Fibroblast of skin of left biceps (primary cell): ENCODE measurements at places on chromosomes 3 and 15.

DNA sequence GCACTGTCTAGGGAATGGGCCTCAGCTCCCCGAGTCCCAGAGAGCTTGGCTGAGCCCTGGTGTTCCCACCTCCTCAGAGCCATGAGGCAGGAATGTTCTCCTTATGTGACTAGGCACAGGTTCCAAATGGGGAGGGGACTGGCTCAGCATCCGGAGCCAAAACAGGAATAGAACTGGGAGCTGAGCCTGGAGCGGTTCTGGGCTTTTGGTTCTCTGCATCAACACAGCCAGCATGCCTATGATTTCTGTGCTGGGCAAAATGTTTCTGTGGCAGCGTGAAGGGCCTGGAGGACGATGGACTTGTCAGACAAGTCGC lies at the start of gene FAM131A:
TSS of gene FAM131A (plus strand) at position 202 of the 316 bp plus-strand sequence. CDS start at position 233, 31 bp downstream.
- no peak for DNase-seq

DNA sequence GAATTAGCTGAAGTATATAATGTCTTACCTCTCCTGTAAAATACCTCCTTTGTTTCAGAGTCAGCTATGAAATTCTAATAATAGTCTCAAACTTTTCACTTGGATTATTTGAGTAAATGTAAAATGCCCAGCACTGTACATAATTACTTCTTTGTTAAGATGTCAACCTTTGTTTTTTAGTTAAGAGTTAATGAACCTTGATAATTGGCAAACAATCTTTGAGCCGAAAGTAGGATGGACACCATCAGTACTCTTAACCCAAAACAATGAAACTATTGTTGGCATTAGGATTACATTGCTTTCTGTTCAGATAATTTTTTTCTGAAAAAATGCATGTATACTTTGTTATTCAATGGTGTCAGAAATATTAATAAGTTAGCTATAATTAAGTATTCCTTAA lies 3.0 kb upstream of the NECTIN3 start:
- no peak for DNase-seq

- no peak for DNase-seq
Observed at GRCh38 chr15:76866716-76867321, 38.3 kb downstream of the SCAPER start.

- no peak for DNase-seq
Observed at GRCh38 chr3:147509448-147509847, 100.3 kb downstream of the ZIC1 start.

DNA sequence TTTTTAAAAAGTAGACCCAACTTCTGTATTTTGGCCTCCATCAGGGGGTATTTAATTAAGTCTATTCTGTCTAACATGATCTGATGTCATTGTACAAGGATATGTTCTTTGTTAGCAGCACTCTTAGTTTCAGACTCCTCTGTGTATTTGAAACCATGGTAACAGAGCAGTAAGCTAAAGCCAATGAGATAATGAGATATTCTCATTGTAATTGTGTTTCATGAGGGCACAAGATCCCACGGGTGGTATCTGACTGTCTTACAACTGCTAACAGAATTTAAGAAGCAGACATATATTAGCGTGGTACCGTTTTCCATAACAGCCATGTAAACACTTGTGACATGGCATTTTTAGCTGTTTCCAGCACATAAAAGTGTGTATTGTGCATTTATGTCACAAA lies 251.2 kb upstream of the VEPH1 start:
- no peak for DNase-seq

DNA sequence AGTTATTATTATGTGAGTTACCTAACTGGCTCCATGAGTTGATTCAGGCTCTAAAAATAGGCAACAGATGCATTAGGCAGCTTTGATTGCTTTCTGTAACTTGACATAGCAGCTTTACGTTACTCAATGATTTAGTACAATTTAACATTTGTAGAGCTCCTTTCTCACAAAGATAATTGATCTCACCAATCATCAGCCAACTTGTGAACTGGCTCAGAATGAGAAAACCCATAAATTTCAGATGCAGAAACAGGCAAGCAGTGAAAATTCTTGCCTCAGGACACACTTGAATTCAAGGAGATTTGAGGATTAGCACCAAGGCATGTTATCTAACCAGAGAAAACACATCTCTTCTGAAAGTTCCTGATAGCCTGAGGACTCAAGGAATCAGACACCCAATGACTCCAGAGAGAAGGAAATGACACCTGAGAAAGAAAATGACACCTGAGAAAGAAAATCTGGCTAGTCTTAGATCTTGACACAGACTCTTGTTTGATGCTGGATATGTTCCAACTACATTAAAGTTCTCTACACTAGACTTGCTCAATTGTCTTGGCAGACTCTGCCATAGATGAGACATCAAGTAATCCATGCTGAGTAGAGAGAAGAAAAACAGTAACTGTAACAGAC lies 315.1 kb upstream of the CBLB start:
- DNase-seq = peak; percentile 69

DNA sequence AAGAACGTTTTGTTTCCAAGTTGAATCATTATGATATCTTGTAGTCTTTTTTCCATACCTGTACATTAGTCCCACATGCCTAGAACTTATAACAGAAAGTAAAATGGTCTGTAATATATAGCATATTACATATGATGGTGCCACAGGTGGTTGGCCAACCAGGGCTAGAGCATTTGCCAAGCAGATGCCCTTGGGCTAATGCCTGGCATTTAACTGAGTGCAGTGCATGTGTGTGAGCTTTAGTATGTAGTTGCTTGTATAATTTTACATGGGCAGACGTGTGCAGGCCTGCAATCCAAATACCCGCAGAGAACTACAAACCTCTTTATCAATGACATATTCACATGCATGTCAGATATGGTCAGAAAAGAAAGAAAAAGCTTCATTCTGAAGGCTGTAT lies 27.5 kb downstream of the THSD4 start:
- no peak for DNase-seq

GRCh38 chr15:41982133-41982930 lies 10.0 kb upstream of the EHD4 start:
- DNase-seq = no peak

DNA sequence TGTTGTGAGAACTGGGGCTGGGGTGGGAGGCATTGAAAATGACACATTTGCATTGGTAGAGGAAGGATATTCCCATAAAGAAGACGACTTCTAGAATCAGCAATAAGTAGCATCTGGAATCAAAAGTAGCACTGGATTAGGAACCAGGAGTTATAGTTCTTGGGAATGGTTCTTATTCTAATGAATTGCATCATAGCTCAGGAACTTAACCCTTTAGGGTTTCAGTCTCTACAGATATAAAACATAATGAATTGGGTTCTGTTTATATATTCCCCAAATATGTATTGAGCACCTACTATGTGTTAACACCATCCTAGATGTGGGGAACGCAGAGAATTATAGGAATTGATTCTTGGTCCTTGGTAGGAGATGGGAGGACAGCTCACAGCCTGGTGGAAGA lies 16.3 kb upstream of the SNRK start:
- no peak for DNase-seq

DNA sequence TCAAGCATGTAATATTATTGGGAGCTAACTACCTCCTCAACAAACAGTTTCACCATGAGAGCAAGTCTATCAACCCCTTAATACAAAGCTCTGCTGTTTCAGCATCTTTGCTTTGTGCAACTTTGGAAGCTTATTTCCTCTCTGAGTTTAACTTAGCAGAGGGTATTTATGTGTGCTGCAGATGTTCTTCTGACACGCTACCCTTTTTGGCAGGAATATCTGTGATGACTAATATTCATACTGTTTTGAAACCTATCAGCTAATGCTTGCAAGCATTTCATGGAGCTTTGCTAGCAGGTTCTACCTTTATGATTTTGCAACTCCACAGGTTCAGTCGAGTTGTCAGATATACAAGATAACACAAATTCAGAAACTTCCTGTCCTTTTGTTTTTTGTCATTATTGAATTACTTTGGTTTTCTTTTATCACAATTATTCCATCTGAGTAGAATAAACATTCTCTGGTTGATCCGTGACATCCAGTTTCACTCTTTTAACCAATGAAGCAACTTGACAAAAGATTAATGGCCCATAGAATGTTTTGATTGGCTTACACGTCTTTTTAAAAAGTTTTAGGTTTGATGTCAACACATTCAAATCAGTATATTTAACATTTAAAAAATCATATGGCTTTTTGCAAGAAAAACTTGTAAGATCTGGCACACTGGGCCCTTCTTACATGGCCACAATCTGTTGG lies 1.7 kb upstream of the SLC9A9 start:
- peak; percentile 76 for DNase-seq

DNA sequence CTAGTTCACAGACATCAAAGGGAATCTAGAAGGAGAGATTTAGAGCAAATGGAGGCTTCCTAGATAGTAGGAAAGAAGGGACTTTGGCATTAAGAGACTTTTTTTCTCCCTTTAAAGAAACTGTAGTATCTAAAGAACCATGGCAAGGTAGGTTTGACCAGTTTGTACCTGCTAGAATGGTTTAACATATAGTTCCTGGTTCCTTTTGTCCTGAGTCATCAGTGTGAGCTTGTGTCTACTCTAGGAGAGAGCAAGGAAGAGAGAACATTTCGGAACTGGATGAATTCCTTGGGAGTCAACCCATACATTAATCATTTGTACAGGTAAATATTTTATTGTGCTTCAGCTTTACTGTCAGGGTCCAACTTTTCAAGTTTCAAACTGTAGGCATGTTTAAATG lies 29.6 kb upstream of the TRPC1 start:
- no peak for DNase-seq

- DNase-seq = no peak
Observed at GRCh38 chr3:114466816-114467215, 173.0 kb downstream of the TIGIT start.

DNA sequence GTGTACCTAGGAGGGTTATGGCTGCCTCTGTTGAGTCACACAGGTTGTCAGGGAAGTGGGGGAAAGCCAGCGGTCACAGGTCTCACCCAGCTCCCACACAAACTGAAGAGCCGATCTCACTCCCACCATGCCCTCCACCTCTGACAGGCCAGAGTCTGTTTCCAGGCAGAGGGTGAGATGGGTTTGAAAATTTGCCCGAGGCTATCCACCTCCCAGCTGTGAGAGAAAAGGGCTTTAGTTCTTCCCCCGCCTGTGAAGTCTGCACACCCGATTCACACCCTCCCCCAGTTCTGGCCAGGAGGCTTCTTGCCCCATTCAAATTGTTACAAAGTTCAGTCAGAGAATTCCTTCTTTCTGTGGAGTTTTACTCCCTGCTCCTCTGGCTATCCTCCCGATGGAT lies 446.9 kb downstream of the EDEM1 start:
- no peak for DNase-seq

DNA sequence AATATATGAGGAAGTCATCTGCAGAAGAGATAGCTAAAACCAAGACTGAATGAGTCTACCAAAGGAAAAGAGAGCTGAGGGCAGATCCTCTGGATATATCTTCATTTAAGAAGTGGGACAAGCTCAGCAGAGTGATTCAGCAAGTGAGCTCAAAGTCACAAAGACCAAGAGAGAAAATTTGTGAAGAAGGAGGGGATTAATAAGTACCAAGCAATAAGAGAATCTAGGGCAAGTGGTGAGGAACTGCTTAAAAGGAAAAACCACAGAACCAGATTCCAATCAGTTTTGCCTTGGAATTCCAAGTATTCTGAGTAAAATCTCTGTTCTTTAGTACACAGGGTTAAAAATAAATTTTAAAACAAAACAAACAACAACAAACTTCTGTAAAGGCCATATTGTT lies 3.6 kb downstream of the EHHADH start:
- no peak for DNase-seq

- no peak for DNase-seq
Observed at GRCh38 chr15:62886431-62887071, 156.0 kb upstream of the TPM1 start.

GRCh38 chr3:116579840-116580239 lies 129.7 kb upstream of the TUSC7 start:
- DNase-seq = no peak

DNA sequence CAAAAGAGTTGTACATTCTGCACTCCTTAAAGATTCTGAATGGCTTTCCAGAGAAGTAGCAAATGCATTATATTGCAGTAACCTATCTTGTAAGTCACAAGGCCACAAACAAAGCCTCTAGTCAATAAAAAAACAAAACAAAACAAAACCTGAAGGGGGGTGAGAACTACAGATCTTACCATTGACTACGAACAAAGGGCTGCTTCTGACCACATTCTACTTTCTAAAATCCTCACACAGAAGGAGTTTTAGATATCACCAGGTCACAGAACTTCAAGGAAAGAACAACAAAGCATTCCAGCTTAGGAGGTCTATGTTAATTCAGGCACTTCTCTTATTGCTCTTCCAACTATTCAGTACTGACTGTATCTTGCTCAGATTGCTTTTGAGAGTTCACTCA lies 343.0 kb downstream of the ZBTB20 start:
- DNase-seq = no peak

- no peak for DNase-seq
Observed at GRCh38 chr3:10988991-10989484, 3.5 kb upstream of the SLC6A1 start.

- DNase-seq = no peak
Observed at GRCh38 chr3:30567139-30567753, 39.2 kb upstream of the TGFBR2 start.

DNA sequence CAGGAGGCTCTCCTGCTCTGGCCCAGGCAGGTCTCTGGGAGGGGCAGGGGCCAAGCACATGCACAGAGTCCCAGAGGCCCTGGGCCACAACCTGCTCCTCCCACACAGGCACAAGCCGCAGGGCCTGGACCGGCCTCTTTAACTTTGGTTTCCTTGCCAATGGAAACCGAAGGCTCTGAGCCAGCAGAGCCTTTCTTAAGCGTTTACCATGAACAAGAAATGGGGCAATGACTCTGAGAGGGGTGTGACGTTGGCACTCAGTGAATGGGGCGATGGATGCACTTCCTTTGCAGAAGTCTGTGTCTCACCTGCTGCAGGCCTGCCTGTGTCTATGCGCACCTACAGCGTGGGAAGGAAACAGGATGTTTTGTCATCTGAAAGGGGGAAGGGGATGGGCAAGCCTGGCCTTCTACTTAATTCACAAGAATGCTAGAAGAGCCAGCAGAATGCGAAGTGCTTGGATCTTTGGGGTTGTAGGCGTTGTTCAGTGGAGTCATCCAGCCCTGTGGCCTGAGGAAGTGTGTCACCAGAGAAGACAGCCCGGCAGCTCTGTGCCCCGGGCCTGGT lies 41.8 kb downstream of the IFT122 start:
- no peak for DNase-seq

- DNase-seq = no peak
Observed at GRCh38 chr15:69526081-69527061, 73.8 kb downstream of the RPLP1 start.

GRCh38 chr3:194481525-194482195 lies 5.1 kb downstream of the ATP13A3 start:
- DNase-seq = no peak

GRCh38 chr3:48187579-48188265 lies 495 bp downstream of the CDC25A start:
- DNase-seq = no peak

GRCh38 chr3:175227126-175227525 lies 368.0 kb downstream of the NAALADL2 start:
- DNase-seq = no peak

DNA sequence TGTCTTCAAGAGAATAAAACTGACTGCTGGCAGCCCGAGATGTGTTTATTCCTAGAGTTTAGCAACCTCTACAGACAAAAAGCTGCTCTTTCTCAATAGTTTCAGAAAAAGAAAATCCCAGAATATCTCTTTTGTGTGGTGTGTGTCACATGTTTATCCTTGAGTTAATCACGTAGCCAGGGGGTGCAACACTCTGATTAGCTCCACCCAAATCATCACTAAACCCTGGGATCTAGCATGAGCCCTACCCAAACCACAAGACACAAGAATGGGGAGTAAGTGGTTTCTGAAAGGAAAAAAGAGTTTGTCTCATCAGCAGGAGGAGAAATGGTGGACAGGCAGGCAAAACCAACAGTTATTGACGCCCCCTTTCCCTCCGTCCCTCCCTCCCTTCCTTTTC lies 78.5 kb upstream of the AGBL1 start:
- DNase-seq = no peak

- no peak for DNase-seq
Observed at GRCh38 chr3:37770336-37770735, 91.3 kb upstream of the CTDSPL start.
